ENCODE measurements at places on chromosomes 7 and 10.

- DNase-seq = peak; percentile 32
Measured at GRCh38 chr10:4120096-4120853, 335.3 kb upstream of the KLF6 start.

- DNase-seq = no peak
Measured at GRCh38 chr10:20956843-20957242, 59.7 kb upstream of the NEBL start.

GRCh38 chr7:14271441-14271840, 282.0 kb upstream of the ETV1 start:
- DNase-seq = no peak

DNA sequence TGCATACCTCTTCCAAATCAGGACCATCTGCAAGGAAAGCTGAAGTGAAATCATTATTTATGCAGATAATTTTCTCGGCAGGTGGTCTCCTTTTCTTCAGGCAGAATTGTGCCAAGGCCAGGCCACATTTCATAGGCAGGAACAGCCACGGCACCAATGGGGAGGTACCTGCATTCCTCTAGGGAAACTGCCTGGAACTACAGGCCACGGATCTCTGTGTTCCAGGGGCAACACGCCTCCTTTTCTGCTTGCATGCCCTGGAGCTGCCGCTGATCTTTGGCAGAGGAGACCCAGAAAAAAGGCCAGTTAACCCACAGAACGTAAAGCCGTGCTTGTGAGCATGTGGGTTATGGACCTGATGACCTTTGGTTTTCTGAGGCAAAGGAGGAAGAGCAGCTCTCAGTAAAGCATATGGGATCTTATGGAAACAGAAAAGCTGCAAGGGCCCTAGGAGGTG, 111.2 kb upstream of the KIAA1217 start:
- no peak for DNase-seq

- peak; percentile 62 for DNase-seq
Measured at GRCh38 chr7:127391591-127392181, 822 bp downstream of the ZNF800 start.

DNA sequence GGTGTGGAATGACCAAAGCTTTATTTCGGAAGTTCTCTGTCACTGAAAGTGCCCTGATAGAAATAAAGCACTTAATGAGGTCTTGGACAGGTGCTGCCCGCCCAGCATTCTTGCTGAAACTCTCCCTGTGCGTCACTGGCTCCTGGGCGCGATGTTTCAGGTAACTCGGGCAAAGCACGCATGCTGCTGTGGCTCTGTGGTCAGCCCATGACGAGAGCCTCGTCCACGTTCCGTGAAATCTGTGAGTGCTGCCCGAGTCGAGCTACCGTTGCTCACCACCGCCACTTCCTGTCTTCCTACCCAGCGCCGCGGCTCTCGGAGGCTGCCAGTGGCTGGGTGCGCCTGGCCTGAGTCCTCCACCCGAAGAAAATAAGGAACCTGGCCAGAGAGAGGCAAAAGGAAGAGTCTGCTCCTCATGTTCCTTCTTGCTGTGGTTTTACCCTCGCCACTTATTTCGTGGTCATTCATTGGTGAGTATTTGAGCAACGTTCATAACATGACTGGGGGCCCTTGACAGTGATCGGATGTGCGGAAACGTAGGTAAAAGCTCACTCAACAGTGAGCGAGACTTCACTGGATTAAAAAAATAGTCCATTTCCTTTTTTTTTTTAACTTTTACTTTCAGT, 95.5 kb downstream of the MAP3K8 start:
- peak; percentile 79 for DNase-seq

GRCh38 chr7:117114272-117114671, 161.0 kb downstream of the ST7 start:
- DNase-seq = no peak

DNA sequence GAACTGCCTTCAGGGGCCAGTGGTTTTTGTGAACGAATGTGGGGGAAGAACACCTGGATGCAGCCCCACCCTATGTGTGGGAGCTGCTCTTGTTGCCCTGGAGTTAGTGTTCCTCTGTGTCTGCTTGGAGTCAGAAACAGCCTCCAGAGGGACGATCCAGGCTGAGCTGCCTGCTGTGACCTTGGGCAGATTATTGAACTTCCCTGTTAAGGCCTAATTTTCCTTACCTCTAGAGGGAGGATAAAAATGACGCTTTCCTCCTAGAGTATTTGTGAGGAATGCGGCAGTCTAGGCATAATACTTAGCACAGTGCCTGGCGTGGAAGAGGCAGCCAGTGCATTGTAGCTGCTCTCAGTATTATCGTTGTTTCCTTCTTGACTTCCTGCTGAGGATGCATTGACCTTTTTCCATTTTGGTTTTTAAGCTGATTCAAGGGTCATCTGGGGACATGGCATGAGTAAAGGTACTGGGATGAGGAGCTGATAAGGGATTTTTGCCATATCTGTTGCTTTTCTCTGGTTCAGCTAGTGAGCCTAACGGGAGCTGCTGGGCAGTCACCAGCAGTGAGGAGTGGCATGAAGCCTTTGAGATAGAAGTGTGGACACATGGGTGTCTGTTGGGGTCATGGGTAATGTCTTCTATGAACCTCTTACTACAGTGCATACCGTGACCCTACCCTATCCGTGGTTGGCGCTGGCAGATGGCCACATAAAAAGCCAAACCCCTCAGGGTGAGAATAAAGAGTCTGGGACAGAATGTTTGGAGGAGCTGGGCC, 6.4 kb downstream of the ZFYVE27 start:
- no peak for DNase-seq

DNA sequence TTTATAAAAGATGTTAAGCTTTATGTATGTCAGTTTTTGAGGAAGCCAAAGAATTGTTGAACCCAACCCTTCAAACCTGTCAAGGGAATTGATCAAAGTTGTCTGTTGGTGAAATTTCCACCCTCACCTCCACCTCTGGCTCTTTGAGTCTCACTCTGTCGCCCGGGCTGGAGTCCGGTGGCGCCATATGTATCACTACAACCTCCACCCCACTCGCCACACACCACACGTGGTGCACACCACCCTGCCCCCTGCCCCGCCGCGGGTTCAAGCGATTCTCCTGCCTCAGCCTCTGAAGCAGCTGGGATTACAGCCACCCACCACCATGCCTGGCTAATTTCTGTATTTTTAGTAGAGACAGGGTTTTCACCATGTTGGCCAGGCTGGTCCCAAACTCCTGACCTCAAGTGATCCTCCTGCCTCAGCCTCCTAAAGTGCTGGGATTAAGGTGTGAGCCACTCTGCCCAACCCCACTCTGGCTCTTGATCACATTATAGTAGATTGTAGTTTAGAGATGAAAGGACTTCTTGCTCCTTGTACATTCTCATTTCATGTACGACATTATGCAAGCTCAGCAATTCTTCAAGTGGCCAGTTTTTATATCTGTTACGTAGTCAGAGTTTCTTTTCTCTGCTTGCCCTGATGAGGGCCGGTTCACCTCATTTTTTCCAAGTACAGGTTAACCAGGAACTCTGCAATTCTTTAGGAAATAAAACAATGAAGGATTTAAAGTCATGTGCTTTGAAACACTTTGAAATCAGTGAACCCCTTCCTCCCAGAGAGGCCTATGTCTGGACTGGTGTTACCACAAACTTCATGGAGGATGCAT, 7.0 kb downstream of the BAMBI start:
- DNase-seq = no peak

DNA sequence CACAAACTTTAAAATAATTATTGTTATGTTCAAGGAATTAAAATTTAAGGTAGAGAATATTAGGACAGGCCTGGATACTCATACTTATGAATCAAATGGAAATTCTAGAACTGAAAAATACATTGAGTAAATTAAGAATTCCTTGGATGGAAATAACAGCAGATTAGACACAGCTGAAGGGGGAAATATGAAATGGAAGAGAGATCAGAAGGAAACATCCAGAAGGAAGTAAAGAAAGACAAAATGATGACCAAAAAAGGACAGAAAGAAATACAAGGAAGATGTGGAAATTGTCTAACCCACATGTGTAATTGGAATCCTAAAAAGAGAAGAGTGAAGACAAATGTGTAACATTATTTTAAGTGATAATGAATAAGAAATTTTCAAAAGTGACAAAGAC, 128.9 kb downstream of the ATRNL1 start:
- no peak for DNase-seq

GRCh38 chr10:26857991-26858706, 2.6 kb downstream of the ABI1 start:
- DNase-seq = no peak

GRCh38 chr7:79872176-79872575, 262.5 kb upstream of the GNAI1 start:
- DNase-seq = no peak

DNA sequence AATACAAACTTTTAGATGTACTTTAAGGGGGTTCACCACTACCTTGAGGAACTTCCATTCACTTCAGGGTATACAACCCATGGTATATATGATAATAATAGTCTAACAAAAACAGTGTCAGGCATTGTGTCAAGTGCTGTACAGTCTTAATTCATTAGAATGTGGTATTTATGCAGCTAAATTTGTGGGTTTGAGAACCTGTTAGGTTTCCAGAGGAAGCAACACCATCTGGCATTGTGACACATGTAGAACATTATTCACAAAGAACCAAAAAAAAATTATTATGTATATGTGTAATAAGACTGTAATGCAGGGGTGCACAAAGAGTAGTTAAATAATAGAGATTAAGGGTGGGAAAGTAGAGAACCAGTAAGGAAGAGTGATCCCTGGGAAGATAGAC, 26.3 kb downstream of the TMEM60 start:
- no peak for DNase-seq

- DNase-seq = peak; percentile 11
Measured at GRCh38 chr10:110009736-110010475, 2.1 kb downstream of the ADD3 start.

DNA sequence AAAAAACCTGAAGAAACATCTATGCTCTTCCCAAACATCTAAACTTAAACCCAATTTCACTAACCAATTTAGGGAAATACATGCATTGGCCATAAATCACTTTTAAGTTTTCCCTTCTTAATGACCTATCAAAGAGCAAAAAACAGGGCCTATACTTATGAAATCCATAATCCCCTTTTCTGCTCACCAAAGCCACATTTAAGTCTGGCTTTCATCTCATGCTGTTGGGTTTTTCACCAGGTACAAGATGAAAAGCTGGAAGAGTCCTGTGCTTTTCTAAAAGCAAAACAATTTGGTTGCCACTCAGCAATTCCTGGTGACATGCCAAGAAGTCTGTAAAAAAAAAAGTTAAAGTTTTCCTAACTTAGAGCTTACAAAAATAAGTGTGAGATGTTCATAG, 92.6 kb downstream of the HPSE2 start:
- DNase-seq = no peak

DNA sequence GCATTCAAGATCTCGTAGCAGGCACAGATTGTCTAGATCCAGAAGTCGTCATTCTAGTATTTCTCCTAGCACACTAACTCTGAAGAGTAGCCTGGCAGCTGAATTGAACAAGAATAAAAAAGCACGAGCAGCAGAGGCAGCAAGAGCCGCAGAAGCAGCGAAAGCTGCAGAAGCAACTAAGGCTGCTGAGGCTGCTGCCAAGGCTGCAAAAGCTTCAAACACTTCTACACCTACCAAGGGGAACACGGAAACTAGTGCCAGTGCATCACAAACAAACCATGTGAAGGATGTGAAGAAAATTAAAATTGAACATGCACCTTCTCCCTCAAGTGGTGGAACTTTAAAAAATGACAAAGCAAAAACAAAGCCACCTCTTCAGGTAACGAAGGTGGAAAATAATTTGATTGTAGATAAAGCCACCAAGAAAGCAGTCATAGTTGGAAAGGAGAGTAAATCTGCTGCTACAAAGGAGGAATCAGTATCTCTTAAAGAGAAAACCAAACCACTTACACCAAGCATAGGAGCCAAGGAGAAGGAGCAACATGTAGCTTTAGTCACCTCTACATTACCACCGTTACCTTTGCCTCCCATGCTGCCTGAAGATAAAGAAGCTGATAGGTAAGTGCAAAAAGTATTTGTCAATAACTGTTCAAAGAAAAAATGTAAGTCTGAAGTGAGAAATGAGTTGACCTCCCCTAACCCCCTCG, 37.7 kb downstream of the CDK13 start:
- no peak for DNase-seq

GRCh38 chr10:75506930-75507329, 75.5 kb downstream of the LRMDA start:
- no peak for DNase-seq

GRCh38 chr7:41567031-41567730, 135.7 kb downstream of the INHBA start:
- DNase-seq = no peak

DNA sequence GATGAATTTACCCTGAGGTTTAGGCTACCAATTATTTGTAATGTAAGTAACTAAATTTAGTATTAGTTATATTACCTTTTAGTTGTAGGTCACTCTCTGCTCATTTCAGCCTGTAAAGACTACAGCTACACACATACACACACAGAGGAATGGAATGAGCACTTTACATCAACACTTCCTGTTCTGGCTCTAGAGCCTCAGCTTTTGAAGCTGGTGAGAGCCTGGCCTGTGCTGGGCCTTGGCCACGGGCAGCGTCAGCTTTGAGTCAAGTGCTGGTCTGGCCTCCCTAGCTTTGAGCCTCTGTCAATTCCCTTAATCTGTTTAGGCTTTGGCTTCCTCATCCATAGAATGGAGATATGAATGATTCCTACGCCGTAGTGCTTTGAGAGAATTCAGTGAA, 141.7 kb downstream of the EGFR start:
- DNase-seq = no peak

- DNase-seq = no peak
Measured at GRCh38 chr10:4018054-4018511, 233.1 kb upstream of the KLF6 start.

DNA sequence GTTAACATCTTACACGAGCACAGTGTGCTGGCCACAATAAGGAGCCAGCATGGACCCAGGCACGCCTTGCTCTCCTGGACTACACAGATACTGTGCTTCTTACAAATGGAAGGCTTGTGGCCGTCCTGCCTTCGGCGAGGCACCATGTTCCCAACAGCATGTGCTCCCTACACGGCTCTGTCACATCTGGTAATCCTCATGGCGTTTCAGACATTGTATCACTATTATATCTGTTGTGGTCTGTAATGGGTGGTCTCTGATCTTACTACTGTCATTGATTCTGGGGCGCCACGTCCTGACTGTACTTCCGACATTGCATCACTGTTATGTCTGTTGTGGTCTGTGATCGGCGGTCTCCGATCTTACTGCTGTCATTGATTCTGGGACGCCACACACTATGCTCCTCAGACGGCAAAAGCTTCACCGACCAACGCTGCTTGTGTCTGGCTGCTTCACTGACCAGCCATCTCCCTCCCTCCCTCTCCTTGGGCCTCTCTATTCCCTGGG, 195.4 kb downstream of the MAD1L1 start:
- no peak for DNase-seq

DNA sequence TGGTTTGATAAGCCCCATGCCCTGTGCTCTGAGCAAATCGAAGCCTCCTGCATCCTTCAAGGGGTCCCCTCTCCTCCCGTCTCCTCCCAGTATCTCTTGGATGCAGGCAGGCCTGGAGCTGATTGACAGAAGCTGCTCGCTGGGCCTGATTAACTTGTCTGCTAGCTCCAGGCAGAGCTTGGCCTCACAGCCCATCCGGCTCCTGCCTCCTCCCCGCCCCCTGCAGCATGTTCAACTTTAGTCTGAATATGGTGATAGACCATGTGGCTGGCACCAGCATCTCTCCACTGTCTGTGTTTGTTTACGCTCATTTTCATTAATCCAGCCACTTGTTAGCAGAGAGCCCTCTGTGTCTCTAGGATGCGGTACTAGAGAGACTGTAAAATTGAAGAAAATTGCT, 432.2 kb downstream of the DPP6 start:
- no peak for DNase-seq

- DNase-seq = no peak
Measured at GRCh38 chr7:96685755-96686154, 23.9 kb downstream of the SEM1 start.
